ENCODE measurements at places on chromosomes 13 and 19. TPM values are rescaled to one million over a fixed set of nuclear protein-coding genes. Genes with fewer than 3 reads are reported as not detected.

- DNase-seq, result no peak
Measured at GRCh38 chr19:615619-616018, 17.7 kb downstream of the POLRMT start.

DNA sequence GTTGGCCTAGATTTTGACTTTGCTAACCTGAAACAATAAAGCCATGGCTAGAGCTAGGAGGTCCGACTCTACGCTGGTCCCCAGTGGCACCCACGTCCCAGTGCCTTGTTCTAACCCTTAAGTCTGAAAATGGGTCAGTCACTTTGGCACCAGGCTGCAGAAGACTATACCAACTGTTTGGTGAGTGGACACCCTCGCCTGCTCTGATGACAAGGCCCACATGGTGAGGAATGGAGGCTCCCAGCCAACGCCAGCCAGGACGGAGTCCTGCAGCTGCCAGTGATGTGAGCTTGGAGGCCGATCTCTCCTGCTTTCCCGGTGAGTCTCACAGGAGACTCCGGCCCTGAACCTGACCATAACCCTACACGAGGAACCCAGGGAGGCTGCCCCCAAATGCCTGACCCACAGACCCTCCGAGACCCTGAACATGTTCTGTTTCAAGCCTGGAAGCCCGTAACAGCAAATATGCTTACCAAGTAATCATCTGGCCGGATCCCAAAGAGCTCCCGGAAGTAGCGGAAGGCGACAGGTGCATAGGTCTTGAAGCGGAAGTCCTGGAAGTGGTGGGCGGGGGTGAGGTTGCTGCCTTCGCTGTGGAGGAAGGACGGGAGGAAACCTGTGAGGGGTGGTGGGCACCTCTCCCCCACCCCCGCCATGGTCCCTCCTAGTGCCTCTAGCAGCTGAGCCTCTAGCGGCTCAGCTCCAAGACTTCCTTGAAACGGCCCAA lies 34.1 kb upstream of the CACTIN start:
- DNase-seq, result no peak

DNA sequence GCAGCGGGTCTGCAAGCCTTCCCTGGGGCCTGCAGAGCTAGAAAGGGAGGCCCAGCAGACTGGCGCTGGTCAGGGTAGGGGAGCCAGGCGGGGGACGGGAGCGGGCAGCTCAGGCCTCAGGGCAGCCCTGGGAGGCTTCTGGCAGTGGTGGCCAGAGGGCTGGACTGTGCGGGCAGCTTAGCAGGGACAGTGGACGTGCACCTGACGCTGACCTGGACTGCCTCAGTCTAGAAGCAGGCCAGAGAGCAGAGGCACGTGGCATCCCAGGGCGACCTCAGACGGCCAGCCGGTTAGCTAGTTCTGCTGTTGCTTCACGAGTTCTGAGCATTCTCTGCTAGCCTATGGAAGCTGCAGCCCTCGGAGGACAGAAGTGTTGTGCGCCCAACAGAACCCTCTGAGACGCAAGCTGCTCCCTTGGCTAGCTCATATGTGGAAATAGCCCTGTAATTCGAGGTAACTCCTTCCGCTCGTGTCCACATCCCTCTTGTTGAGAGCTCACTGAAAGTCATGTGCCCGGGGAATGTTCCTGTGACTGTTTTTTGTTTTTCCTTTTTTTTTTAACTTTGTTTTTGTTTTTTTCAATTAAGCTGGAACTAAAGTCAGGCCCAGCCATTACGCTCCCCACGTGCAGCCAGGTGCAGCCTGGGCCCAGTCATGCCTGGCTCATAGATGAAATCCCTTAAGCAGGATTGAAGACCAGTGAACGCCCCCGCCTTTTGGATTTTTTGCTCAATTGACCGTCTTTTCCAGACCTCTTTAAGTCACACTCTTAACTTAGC lies 1.9 kb upstream of the FAM174C start:
- no peak for DNase-seq

- DNase-seq, result no peak
Measured at GRCh38 chr19:3375221-3376090, 9.1 kb downstream of the NFIC start.

- no peak for DNase-seq
Measured at GRCh38 chr19:15265850-15266248, 33.6 kb upstream of the EPHX3 start.

- no peak for DNase-seq
Measured at GRCh38 chr13:104034891-104035290, 968.7 kb upstream of the SLC10A2 start.

DNA sequence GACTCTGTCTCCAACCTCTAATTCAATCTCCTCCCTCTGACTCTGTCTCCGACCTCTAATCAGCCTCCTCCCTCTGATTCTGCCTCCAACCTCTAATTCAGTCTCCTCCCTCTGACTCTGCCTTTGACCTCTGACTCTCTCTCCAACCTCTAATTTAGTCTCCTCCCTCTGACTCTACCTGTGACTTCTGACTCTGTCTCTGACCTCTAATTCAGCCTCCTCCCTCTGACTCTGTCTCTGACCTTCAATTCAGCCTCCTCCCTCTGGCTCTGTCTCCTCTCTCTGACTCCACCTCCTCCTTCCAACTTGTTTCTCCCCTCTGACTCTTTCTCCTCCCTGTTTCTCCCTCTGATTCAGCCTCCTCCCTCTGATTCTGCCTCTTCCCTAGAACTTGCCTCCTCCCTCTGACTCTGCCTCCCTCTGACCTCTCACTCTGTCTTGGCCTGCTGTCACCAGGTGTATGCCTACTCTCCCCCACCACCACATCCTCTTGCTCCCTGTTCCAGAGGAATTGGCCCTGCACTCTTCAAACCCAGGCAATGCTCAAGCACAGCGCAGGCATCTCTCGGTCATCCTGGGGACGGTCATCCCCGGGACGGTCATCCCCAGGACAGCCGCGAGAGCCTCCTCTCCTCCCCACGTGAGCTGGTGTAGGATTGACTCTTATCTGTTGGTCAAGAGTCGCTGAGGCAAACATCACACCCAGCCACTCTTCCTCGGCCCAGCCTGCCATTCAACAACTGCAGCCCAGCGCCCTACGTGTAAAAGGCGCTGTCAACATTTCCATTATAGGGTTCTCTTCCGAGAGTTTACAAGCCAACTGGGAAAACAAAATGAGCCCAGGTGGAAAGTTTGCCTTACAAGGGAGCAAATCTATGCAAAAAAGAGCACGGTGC lies 60.2 kb downstream of the ZIC5 start:
- no peak for DNase-seq

GRCh38 chr19:8441725-8442544 lies 2.8 kb upstream of the HNRNPM start:
- no peak for DNase-seq

GRCh38 chr13:33080972-33081590 lies 64.9 kb downstream of the KL start:
- DNase-seq, result no peak

GRCh38 chr13:113243847-113244246 lies 34.4 kb downstream of the CUL4A start:
- DNase-seq, result no peak

DNA sequence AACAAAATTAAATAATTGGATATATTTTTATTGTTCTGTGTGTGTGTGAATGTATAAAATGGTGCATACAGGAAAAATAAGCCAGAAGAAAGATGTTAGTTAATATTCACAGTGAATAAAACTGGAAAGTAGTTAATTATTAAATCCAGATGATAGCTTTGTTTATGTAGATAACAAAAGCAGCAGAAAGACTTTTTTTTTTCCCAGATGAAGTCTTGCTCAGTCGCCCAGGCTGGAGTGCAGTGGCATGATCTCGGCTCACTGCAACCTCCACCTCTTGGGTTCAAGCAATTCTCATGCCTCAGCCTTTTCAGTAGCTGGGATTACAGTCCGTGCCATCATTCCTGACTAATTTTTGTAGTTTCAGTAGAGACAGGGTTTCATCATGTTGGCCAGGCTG lies 140.1 kb downstream of the ZNF486 start:
- DNase-seq, result no peak

GRCh38 chr13:50386541-50387050 lies 371.4 kb downstream of the KCNRG start:
- DNase-seq, result no peak

GRCh38 chr19:55276720-55277430 lies 3.0 kb downstream of the HSPBP1 start:
- DNase-seq, result no peak

Gene NR1H2
- 213 TPM for total RNA-seq

Gene XRCC1
- 35.4 TPM for total RNA-seq

Gene DMKN
- not detected for total RNA-seq

Gene HSH2D
- 45.5 TPM for total RNA-seq

Gene IGFL3
- total RNA-seq, result not detected

Gene PLPPR3
- total RNA-seq, result not detected
